ENCODE measurements at places on chromosomes 6 and 20.

DNA sequence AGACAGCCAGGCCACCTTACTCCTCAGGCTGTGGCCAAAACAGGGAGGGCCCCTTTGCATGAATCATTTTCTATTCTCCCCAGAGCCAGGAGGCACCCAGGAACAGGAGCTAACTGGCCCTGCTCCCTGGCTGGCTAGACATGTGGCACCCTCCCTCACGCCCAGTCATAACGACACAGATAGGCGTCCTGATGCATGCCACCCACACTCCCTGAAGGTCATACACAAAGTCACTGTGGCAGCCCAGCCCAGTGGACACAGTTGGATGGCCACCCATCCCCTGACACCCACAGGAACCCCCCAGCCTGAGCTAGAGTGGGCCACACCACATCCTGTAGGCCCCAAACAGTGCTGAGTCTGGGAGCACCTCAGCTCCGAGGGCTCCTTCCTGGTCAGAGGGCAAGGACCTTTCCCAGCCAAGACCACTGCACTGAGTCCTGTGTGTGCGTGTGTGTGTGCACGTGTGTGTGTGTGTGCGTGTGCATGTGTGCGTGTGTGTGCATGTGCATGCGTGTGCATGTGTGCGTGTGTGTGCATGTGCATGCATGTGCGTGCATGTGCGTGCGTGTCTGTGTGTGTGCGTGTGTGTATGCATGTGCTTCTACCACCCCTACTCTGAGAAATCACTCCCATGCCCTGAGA, 21.6 kb downstream of the TFEB start:
- DNase-seq: no peak

DNA sequence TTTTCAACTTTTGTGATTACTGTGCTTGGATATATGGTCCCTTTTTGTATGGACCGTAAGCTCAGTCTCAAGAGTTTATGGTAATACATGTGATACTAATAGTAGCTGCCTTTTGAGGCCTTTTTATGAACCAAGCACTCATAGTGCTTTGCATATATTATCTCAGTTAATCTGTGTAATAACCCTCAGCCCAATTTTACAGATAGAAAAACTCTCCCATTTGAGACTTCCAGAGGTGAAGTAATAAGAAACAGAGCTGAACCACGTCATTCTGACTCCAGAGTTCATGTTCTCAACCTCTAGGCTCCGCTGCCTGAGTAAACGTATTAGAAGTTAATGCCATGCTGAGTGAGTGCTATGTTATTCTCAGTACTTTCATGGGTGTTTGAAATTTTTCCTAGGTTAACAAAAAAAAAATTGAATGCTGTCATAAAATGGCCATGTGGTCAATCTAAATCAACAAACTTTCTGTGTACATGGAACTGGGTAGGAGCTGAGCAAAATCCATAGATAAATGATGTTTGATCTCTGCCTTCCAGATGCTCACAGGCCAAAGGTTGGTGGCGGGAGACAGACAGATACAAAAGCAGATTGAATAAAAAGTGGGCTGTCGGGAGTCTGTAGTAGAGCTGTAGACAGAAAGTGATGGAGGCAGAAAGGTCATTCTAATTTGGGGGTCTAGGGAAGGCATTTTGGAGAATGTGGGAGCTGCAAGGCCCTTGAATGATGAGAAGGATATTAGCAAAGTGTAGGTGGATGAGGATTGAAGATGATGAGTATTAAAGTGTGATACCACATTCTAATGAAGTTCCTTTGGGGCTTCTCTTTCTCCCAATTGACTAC, 22.6 kb upstream of the ELOVL2 start:
- no peak for DNase-seq

DNA sequence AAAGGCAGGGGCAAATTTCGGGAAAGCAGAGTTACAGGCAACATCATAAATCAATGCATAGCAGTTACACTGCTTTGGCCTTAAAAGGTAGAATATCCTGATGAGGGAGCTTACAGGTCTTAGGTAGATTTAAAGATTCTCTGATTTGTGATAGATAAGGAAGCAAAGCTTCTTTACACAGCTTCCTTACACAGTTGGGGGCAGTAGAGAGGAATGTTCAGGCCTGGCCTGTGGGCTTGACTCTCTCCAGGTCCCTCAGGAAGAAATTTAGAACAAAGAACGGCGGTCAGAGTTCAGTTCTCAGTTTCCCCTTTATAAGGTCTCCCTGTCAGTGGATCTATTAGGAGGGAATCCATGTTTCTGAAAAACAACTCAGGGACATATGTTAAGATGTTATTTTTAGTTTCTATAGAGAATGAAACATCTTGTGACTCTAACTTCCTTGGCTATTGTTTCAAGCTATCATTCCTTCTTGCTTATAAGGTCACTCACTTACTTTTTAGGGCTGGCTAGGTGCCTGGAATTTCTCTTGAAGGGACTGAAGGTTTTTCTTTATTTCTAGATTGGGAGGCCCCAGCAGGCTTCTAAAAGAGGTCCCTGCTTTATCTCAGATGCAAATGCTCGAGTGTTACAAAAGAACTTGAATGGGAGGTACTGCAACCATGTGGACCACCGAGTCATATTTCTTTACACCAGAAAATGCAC, 11.8 kb downstream of the HLA-B start:
- no peak for DNase-seq

- DNase-seq: no peak
Measured at GRCh38 chr6:111911428-111911827, 38.2 kb upstream of the FYN start.

DNA sequence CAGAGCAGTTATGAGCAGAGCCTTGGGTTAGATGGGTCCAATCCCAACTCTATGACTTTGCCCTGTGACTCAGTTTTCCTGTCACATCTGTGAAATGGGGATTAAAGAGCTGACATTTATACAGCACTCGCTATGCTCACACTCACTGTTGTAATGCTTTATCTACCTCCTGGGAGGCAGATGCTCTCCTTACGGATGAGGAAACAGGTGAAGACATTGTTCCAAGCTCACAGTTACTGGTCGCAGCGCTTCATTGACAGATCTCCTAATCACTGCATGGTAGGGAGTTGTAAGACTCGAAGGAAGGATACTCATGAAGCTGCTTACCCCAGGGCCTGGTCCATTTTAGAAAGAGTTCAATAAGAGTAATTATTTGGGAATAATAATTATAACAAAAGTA, 2.9 kb upstream of the MYLK2 start:
- no peak for DNase-seq

- no peak for DNase-seq
Measured at GRCh38 chr6:10862361-10862760, 19.5 kb downstream of the GCM2 start.

DNA sequence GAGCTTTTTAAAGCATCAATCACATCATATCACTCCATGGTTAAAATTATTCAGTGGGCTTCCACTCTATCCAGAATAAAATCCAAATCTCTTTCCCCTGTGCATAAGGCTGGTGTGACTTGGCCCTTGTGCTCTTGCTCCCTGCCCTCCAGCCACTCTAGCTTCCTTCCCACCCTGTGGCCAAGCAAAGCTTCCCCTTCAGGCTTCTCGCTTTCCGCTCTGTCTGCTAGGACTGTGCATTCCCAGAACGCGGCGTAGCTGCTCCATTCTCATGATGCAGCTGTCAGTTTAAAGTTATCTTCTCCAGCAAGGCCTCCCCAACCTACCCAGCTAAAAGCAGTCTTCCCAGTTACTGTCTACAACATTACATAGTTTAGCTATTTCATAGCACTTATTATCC, 19.4 kb upstream of the KCNK16 start:
- no peak for DNase-seq

DNA sequence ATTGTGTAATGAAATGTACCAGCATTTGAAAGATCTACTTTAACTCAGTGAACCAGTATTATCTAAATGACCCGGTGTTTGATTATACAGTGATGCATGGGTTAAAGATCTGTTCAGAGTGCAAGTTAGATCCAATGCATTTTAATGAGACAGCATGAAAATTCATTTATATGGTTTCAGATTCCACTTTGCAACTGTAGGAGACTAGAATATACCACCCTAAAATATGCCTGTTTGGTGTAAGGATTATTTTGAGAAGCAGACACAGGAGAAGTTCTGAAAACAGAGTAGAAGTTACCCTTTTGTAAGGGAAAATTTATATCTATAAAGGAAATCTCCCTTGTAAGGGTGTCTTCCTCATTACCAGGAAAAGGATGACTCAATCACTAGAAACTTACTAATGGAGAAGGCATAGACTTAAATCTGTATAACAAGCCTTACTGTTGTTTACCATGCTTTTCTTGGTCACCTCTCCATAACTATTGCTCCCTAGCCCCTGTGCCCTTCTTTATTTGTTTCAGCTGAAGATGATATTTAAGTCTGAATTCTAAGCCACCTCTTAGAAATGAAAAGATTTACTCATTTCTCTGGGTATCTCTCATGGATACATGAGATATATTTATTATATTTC, 105.4 kb downstream of the NCOA3 start:
- DNase-seq: no peak

DNA sequence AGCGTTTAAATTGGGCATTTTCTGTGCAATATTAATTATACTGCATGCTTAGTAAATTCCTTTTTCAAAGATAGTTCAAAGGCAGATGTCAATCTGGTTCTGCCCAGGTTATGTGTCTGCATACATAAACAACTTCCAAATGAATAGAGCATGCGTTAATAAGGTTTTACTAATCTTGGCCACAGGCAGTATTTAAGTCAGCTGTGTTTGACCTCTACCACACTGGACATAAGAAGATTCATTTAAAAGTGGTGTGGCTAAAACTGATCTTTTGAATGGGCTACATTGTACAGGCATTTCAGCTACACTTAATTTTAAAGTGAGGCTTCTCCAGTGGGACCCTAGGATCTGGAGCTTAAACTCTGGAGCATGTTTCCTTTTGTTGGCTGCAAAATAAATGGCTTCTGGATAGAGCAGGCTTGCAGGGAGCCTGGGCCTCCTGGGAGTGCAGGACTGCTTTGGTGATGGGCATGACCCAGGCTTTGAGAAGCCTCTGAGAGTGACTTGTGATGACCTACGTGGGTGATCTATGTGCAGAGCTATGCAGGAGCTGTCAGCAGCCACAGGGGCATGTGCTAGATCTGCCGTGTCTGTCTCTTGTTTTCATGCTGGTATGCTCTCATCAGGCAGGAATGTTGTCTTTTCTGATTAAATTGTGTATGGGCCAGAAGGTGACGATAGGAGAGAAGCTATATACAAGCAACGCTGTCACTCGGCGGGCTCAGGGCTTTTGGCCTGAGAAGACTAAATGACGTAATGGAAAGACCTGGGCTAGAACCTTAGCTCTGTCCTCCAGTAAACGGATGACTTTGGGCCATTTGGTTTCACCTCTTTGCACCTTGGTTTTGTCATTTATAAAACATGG, 331.2 kb downstream of the QKI start:
- DNase-seq: no peak

DNA sequence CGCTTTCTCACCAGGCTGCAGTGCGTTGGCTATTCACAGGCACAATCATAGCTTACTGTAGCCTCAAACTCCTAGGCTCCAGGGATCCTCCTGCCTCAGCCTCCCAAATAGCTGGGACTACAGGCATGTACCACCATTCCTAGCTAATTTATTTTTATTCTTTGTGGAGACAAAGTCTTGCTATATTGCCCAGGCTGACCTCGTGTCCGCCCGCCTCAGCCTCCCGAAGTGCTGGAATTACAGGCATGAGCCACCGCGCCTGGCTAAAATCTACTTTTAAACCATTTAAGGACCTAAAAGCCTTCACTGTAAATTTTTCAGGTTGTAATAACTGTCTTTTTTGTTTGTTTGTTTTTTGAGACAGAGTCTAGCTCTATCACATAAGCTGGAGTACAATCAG, 15.2 kb downstream of the SAMHD1 start:
- DNase-seq: no peak

- no peak for DNase-seq
Measured at GRCh38 chr20:61802721-61803311, 262.9 kb downstream of the TAF4 start.

DNA sequence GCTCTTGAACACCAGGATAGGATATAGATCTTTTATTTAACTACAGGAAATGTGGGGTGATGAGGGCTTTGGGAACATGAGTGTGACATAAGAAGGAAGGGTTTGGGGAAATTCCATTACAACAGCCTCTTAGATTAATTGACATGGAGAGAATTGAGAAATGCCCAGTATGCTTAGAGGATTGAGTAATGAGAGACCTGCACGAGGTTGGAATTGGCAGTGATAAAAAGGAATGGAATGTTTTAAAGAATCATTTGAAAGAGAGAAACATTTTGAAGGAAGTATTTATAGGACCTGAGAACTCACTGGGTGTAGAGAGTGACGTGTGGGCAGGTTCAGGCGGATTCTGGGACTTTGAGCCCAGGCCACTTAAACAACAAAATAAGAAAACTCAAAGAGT, 227.0 kb downstream of the BMP2 start:
- no peak for DNase-seq

DNA sequence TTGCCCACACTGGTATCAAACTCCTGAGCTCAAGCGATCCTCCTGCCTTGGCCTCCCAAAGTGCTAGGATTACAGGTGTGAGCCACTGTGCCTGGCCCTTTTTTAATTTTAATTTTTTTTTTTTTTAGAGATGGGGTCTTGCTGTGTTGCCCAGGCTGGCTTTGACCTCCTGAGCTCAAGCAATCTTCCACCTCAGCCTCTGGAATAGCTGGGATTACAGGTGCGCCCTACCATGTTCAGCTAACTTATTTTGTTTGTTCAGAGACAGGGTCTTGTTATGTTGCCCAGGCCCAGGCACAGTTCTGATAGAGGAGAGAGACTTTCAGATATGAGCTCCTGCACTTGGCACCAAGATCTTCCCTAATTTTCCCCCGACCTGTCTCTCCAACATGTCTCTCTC, 8.1 kb downstream of the PSORS1C2 start:
- DNase-seq: no peak

DNA sequence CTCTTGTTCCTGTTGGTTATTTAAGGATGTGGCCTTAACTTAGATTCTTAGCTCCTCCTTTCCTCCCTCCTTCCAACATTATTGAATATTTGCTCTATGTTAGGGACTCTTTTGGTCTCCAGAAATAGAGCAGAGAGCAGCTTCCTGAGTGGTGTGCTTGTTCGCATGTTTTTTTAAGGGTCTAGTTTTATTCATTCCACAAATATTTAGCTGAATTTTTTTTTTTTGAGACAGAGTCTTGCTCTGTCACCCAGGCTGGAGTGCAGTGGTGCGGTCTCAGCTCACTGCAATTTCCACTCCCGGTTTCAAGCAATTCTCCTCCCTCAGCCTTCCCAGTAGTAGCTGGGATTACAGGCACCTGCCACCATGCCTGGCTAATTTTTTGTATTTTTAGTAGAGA, 169.2 kb downstream of the ZFAND3 start:
- no peak for DNase-seq

DNA sequence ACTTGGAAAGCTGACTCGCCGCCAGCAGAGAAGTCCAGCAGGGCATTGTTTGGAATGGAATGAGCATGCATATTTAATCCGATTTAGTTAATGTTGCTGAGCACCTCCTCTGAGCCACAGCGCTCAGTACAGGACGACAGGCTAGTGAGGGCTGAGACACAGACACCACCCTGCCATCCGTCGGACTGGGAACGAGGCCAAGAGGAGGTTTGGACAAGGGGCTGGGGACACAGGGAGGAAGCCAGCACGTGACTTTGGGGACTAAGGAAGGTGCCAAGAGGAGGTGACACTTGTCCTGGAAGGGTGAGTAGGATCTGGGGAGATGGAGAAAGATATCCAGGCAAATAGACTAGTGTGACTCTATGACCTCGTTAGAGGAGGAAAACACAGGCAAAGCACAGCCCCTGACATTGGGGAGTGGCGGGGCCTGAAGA, 152.5 kb upstream of the ECI2 start:
- no peak for DNase-seq
